NCI-H446 treated with DMSO at 0.1 percent for 48 hours (cell line): ENCODE measurements at places on chromosomes 12 and 14.

DNA sequence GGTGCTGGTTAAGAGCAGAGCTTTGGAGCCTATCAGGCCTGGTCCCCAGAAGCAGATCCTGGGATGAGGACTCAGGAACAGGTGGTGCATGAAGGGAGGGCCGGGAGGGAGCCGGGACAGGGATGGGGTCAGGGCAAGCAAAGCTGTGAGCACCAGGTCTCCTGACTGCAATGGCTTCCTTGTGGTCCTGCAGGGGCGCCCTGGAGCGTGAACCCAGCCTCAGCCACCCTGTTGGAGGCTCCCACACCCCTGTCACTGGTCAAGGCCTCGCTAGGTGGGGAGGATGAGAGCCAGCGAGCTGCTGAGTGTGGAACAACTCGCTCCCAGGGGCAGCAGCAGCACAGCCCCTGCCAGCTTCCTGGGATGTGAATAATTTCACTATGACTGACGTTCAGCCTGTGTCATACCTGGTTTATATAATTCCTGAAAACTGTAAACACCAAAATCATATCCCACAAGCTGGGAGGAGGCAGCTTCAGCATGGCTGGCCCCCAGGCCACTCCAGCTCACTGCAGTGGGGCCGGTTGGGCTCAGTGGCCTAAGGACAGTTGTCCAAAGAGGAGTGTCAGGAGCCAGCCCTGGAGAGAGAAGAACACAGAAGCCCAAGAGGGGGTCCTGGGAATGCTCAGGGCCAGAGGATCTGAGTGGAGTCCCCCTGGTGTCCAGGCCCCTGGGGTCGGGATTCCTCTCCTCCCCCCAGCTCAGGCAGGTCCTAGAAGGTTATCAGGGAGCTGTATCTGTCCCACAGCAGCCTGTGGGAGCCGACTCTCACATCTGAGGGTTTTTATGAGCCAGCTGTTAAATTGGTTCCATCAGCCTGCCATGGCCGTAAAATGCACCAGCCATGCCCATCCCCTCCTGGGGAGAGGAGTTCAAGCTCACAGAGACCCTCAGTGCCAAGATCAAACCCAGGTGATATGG, 272.9 kb downstream of the ADGRD1 start:
- DNase-seq: no peak

- DNase-seq: no peak
Measured at GRCh38 chr14:89699071-89699470, 255.5 kb downstream of the EFCAB11 start.

DNA sequence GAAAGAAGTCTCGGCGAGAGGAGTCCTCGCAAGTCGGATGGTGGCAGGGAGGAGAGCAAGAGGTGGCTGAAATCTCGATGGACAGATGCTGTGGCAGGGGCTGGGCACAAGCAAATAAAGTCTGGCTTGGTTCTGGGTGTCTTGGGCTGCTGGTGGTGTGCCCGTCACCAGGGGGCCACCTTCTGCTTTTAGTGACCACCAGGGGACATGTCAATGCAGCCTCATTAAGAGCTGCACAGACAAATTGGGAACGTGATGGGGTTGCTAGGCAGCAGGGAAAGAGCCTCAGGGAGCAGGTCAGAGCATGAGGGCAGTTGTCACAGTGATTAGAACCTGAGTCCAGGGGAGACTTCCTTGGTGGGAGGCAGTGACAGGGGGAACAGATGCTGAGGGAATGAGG, 44.0 kb downstream of the LRRC74A start:
- no peak for DNase-seq

DNA sequence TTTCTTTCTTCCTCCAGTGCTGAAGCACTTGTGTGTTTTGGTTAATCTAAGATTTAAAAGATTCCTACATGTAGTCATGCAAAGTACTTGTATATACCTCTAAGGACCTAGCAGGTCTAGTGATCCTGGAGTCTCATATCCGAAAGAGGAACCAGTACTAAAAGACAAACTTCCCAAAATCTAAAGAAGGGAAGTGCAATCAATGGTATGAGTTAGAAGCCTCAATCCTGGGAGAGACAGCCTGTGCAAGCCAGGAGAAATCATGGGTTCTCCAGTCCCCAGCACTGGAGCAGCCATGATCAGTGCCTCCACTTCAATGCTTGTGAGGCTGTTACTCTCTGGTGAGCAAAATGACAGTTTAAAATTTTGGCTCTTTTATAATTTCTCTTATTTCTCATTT, 277.4 kb downstream of the DAD1 start:
- no peak for DNase-seq

DNA sequence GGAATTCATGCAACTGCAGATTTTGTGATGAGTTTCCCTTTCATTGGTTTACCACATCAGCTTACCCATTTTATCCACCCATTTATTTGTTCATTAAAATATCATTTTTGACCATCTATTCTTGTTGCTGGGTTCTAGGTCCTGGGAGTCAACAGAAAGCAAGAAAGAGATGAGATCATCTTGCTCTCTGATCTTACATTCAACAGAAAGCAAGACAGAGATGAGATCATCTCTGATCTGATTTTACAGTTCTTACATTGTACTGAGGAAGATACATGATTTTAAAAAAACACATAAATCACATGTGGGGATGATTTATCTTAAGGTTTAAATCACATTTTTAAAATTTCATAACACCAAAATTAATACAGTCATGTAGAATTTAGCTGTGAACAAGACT, 2.3 kb downstream of the TAS2R46 start:
- no peak for DNase-seq

DNA sequence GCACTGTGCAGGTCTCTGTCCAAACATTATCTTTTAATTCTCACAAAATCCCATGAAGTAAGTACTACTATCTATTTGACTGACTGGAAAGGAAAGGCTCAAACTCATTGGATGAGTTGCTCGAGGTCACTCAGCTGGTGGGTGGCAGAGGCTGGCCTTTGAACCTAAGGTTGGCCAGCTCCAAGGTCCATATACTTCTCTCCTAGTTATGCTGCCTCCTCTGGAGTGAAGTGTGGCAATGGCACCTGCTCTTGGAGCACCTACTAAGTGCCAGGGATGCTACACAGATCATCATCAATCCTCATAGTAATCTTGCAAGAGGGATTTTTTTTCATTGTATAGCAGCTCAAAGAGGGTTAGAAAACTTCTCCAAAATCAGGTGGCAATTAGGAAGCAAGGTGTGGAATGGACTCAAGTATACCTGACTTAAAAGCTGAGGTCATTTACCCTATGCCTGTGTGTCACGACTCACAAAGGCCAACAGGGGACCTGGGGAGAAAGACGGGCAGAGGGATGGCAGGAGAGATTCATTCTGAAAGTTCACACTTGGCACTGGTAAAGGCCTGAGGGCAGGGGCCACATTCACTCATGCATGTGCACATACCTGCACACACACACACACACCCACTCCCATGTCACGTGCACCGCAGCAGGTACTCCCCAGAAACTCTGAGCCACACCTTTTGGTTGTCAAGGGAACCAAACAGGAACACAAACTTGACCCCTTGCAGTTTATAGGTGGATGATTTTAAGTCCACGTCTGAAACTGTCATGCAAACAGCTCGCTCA, 146.4 kb downstream of the FOXN3 start:
- no peak for DNase-seq

DNA sequence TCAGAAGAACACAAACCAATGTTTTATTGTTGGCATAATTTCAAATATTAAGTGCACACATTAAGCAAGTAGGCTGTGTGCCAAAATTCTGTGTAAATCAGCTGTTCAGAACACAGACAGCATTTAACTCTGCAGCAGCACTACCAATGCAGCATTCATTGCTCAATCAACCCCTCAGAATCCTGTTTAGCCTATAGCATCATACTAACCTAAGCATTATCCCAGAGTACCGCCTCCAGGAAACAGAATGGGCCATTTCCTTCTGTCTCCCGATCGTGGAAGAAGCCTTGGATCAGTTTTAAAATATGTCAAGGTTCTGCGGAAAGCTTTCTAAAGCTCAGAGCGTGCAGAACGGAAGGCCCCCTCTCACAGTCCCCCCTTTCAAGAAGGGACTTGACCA, 3.3 kb downstream of the IL26 start:
- DNase-seq: peak; percentile 20

DNA sequence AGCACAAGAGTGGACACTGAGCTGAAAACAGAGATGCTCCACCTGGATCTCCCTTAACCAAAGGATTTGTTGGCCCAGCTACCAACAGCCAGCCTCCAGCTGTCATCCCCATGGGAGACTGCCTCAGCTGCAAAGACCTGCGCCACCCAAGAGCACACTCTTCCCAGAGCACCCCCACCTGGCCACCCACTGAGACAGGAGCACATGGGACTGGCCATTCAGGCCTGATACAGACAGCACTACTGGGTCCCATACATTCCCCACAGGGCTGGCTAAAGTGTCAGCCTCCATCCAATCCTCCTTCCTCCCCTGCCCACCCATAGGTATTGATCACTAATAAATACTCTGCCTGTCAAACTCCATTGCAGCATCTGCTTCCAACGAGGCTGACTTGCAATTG, 241.5 kb downstream of the BCL11B start:
- no peak for DNase-seq

GRCh38 chr12:71440345-71440762, 756 bp downstream of the LGR5 start:
- no peak for DNase-seq

GRCh38 chr12:124188561-124189405, 106.1 kb upstream of the RFLNA start:
- peak; percentile 61 for DNase-seq

- DNase-seq: no peak
Measured at GRCh38 chr14:44468771-44469170, 38.3 kb downstream of the FSCB start.

DNA sequence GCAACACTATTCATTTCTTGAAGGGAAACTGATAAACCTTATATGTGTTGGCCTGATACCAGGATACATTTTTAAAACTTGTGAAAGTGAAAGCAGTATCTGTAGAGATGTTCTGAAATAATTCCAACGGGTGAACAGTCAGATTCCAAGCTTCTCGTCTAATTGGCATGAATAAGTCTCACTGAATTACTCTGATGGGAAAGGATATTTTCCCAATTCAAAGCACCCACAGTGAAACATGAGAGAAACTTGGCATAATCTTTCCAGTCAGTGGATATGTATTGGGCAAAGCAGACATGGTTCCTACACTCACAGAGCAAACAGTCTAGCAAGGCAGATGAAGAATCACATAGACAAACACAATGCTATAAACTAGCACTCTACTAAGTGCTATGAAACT, 413.1 kb downstream of the MED13L start:
- no peak for DNase-seq

DNA sequence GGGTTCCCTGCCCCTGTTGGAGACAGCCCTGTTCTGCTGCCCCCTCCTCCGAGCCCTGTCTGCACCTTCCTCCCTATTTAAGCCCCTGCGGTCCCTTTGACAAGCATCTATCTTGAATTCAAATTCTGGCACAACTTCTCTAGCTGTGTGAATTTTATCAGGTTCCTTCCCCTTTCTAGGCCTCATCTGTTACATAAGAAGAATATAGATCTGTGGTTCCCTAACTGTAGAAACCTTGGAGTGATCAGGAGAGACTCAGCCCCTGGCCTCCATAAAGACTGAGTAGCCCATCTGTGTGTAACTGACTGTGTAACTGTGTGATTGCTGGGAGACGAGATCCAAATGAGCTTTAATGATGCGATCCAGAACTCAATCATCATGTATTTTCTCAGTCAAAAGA, 13.0 kb upstream of the RACGAP1 start:
- DNase-seq: no peak

DNA sequence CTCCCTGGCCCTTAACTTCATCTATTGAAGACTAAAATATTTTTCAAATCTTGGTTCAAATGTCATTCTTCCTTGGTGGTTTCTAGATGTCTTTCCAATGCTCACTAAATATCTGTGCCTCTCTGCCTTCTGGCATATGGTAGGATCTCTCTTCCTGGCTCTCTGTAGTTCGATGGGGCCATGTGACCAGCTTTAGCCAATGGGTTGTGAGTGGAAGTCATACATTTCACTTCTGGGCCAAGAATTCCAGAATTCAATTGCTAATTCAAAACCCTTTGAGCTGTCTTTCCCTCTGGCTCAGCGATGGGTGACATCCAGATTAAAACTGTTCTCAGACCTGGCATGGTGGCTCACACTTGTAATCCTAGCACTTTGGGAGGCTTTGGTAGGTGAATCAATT, 25.8 kb upstream of the CTDSP2 start:
- peak; percentile 65 for DNase-seq

DNA sequence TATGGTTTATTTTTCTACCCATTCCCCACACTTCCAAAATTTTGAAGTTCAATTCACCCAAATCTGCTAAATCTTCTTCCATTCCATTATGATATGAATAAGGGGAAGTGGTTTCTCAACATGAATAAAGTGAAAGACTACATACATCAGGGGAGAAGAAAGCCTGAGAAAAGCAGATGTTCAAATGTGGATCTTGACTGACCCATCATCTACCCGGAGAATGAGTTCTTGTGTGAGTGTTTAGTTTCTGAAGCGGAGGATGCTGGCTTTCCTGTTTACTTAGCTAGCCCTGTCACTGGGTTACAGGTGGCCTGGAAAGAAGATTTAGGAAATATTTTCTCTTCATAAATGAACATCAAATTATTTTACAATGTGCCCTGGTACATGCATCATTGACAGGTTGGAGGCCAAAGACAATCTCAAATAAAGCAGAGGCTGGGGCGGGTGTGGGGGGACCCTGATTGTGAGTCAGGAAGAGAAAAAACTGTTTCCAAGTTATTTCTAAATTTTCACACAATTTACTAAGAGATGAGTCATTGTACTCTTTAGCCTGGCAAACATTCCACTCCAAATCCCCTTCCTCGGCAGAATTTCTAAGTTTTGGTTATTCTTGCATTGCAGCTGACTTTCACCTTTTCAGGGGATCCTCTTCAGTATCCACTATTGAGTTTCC, 135.6 kb downstream of the SLC25A21 start:
- DNase-seq: no peak

DNA sequence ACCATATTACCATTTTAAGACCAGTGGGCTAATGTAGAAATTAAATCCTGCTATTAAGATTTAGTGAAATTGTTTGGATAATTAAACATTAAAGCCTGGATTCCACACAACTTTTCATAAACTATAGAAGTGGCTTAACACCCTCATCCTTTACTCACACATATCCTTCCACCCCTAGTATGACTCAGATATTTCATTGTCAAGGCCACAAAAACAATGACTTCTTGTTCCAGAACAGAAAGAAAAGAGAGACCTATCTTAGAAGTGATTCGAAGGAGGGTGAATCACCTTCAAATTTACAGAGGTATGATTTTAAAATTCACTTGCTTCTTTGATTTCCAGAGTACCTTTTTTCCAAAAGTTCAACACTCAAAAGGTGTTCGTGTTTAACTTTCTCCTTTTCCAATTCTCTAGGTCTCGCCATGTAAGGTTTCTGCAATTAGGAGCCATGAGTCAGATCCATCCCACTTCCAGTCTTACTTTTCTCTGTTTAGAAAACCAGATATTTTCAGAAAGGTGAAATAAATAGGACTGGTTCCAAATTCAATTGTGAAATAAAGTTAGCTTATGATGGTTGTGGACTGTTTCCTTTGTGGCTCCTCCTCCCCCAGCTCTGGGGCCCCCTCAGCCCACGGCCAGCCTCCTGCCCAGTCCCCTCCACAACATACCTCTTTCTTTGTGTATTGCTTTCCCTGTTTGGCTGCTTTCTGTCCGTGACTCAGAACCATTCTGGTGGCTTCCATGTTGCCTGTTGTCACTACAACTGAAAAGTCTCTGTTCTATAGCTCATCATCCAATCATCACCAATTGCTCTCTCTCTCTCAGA, 24.6 kb upstream of the MGP start:
- DNase-seq: no peak
